ENCODE measurements at places on chromosomes 6 and 20.

- no peak for DNase-seq
Measured at GRCh38 chr6:118875672-118876071, 18.3 kb upstream of the ASF1A start.

GRCh38 chr6:141210901-141211300 lies 921.8 kb upstream of the GJE1 start:
- no peak for DNase-seq

GRCh38 chr6:66328200-66328599 lies 621.2 kb upstream of the EYS start:
- DNase-seq = no peak

DNA sequence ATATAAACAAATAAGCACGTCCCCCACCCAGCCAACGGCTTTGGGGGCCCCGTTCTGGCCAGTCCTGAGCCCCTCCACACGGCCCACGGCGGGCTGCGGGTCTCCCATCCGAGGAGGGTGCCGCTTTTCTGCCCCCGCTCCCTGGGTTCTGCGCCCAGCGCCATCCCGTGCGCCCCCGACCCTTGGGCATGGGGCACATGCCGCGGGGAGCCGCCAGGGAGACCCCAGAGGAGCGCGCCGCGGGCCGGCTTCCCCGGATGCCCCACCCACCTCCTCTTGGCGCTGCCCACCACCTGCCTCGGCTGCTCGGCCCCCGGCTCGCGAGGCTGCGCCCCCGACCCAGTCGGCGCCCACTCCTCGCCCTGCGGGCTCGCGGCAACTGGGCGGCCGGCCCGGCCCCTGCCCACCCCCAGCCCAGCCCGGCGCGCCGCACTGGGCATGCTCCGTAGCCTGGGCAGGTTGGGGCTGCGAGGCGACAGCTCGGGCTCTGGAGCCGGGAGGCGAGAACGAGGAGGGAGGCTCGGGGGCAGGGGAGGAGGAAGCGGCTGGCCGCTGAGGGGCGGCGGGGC lies 570 bp upstream of the PLCB4 start:
- peak; percentile 49 for DNase-seq

- DNase-seq = no peak
Measured at GRCh38 chr6:27002447-27002846, 245.1 kb upstream of the PRSS16 start.

GRCh38 chr20:4979841-4980410 lies 21.4 kb downstream of the SLC23A2 start:
- no peak for DNase-seq

- DNase-seq = peak; percentile 33
Measured at GRCh38 chr20:57652606-57653545, 32.6 kb upstream of the ZBP1 start.

DNA sequence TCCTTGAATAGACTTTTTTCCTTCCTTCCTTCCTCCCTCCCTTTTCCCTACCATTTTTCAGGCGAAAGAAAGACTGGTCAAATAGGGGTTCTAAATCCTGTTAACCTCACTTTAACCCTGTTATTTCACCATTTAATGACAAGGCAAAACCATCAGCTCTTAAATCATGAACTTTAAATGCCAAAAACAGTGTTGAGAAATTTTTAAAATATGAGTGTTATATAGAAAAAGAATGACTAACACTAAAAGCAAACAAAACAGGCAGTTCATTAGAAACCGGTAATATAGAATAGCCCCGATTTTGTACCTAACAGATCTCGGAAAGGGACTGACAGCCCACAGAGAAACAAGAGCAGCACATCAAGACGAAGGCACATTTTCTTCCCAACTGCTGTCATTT lies 57.4 kb upstream of the CEP85L start:
- DNase-seq = no peak

- DNase-seq = no peak
Measured at GRCh38 chr6:159874435-159874834, 16.4 kb upstream of the MAS1 start.

DNA sequence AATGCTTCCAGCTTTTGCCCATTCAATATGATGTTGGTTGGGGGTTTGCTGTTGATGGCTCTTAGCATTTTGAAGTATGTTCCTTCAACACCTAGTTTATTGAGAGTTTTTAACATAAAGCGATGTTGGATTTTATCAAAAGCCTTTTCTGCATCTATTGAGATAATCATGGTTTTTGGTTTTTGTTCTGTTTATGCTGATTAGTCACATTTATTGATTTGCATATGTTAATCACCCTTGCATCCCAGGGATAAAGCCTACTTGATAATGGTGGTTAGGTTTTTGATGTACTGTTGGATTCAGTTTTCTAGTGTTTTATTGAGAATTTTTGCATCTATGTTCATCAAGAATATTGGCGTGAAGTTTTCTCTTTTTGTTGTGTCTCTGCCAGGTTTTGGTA lies 40.4 kb upstream of the COL9A1 start:
- DNase-seq = no peak

GRCh38 chr6:37819802-37820717 lies 533 bp downstream of the ZFAND3 start:
- DNase-seq = peak; percentile 51

DNA sequence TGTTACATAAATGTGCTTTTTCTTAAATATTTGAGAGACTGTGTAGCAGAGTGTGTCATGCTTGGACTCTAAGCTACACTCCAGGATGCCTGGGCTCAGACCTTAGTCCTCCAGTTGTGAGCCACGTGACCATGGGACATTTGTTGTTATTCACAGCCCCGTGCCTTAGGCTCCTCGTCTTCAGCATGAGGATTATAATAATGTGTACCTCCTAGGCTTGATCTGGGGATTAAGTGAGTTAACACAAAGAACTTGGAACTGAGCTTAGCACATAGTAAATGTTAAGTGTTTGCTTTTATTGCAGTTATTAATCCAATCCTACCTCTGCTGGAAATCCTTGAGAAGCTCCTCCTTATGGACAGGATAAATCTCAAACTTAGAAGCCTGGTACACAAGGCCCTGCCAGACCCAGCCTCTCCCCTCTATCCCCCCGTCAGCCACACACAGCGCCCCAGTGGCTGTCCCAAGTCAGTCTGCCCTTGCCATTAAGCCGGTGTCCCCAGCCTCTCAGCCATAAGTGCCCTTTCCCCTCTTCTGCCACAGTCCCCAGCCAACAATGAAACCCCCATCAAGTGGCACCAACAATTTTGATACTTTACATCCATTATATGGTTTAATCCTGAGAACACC lies 177.5 kb downstream of the TMEM242 start:
- peak; percentile 79 for DNase-seq

GRCh38 chr20:11726026-11726425 lies 191.7 kb upstream of the BTBD3 start:
- DNase-seq = no peak

DNA sequence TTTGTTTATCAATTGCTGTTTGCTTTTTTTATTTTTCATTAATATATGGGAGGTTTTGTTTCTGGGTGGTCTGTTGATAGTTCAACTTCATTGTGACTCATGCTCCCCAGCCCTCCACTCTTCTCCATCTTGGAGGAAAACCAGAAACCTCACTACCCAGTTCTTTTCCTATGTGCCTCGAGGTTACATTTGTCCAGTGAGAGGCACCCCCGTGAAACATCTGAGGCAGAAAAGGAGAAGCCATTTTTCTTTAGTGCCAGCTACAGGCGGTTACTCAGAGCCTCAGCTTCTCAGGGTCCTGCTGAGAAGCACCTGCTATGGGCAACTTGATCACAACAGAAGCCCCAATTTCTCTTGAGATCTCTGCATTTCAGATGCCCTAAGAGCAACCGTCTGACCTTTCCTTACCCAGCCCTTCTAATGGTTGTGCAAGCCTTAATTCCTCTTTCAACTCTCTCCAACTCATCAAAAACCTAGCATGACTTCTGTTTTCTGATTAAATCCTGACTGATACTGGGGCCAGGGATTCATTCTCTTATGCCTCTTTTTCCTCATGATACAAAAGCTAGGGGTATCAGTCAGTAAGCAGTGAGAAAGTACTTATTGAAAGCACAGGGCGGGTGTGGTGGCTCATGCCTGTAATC lies 144.6 kb downstream of the ELOVL4 start:
- DNase-seq = no peak

- no peak for DNase-seq
Measured at GRCh38 chr6:160178271-160178670, 56.7 kb downstream of the SLC22A1 start.

GRCh38 chr20:2162823-2163166 lies 61.2 kb downstream of the STK35 start:
- no peak for DNase-seq

DNA sequence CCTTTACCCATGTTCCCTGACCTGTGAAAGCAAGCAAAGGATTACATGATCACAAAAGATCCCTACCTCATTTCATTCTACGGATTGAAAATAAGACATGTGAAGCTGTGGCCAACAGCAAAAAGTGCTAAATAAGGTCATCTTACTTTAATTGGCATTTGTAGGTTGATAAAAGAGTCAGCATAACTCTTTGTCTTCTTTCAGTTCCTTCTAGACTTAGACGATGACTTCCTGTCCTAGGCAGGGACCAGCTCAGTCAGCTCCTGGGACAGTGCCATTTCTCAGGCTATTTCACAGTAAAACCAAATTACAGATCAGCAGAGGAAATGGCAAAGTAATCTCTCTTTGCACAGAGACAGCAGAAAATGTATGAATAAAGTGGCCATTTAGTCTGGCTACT lies 480.7 kb downstream of the RFPL4B start:
- no peak for DNase-seq

- no peak for DNase-seq
Measured at GRCh38 chr20:51831866-51832265, 29.5 kb upstream of the SALL4 start.

GRCh38 chr6:37580176-37580955 lies 80.7 kb upstream of the CCDC167 start:
- no peak for DNase-seq

GRCh38 chr20:8147476-8147875 lies 15.4 kb downstream of the PLCB1 start:
- no peak for DNase-seq

DNA sequence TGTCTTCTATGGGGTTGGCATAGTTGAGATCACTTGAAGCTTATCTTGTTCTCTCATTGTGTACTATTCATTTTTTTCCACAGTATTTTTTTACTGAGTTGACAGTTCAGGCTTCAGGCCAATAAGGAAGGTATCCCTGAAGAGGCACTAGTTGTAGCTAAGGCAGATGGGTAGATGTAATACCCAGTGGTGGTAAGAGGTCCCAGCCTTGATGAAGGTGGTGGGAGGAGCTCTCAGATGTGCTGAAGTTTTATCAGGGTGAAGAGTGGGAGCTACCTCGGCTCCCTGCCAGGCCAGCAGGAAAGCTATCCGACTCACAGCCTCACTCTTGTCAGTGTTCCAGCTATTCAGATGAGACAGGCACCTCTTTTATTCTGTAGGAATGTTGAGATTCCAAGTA lies 87.7 kb upstream of the UFL1 start:
- no peak for DNase-seq

DNA sequence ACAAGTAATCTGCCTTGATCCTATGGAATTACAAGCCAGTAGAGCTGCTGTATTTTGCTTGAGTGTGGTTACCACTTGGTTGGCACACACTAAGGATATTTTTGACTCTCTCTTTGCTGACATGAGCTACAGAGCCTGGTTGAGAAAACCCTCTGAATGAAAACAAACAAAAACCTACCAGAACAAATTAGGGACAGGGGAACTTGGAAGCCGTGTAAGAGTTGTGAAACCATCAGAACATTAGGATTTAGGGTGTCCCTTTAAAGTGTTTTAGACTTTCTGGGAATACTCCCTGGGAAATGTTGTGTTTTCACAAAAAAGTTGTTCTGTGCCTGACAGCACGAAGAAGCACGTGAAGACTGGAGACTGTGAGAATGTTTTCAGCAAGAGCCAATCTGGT lies 20.5 kb upstream of the PDE7B start:
- no peak for DNase-seq

- DNase-seq = no peak
Measured at GRCh38 chr20:19320005-19320404, 107.6 kb downstream of the SLC24A3 start.

- DNase-seq = no peak
Measured at GRCh38 chr20:61752576-61752975, 313.1 kb downstream of the TAF4 start.

GRCh38 chr6:37860226-37860839 lies 40.8 kb downstream of the ZFAND3 start:
- no peak for DNase-seq

DNA sequence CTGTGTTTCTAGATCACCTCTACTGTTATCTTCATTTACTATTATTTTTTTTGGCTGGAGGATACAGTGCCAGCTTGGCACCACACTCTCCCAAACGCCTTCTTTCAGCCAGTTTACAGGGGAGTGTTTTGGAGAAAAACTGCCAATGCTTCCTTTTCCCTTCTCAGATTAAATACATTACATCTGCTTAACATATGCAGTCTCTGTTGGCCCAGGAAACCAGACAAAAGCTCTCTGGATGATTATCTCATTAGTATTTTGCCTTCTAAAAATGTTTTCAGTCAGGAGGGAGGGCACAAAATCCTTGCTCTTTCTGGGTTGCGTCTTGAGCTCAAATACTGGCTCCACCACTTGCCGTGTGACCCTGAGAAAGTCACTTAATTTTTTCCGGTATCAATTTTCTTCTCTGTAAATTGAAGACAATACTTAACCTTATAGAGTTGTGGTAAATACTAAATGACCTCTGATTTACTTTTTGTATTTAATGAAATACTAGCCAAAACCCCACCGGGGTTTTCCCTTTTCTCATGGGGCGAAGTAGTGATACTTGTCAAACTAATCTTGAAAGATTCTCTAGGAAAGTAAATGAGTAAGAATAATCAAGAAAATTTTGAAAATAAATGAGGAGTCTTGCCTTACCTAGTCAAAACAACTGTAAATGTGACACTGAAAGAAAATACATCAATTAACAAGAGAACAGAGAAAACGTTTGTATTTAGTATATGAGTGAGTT lies 146.2 kb downstream of the MMS22L start:
- no peak for DNase-seq

- no peak for DNase-seq
Measured at GRCh38 chr6:7587631-7588100, 2.3 kb upstream of the SNRNP48 start.

DNA sequence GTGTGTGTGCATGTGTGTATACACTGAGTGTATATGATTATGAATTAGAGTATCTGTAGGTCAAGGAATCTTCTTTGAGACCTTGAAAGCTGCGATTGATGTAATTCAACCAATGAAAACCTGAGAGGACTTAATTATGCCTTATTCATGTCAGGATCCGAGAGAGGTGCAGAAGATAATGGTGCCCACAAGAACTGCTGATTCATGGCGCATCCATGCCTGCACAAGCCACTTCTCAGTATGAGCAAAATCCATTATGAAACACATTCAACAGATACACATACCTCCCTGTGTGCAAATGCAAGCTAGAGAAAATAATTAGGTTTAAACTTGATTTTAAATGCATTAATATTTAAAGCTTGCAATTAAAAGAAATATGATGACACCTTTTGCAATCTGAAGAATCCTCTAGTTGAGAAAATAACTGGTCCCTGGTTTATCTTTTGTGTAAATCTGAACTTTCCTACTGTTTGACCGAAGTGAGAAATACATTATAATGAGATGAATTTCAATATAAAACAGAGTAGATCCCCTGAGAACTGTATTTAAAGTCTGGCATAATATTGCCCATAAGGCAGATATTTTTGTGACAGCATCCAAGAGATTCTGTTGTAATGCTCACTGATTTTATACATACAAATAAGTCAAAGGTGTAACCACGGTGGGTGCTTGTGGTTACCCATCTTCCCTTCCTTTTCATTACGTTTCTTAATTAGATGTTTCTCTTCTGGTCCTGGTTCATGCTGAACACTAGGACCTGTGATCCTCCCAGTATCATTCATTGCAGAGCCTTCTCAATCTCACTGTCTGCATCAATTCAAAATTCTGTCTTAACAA lies 45.6 kb downstream of the LY86 start:
- no peak for DNase-seq

Measured in D341Med (cell line).